ENCODE measurements at places on chromosomes 12 and 14. TPM values are rescaled to one million over a fixed set of nuclear protein-coding genes. Genes with fewer than 3 reads are reported as not detected.

DNA sequence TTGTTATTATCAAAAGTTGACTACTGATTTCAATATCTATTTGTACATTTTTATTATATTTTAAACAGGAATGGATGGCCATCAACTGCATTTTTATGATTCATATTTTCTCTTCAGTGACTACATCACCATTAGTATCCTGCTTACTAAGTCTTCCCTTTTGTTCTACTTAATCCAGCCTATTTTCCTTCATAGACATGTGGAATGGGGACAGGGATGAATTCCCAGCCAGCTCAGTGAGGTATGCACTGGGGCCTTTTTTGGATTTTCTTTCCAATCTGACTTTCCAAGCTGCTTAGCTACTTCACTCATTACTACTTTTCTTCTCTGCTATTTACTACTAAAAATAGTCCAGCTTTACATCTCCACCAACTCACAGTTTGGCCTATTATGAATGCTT is 38.4 kb downstream of the AKAP6 start:
- DNase-seq: no peak

ZFP36L1 gene
- 352 TPM for total RNA-seq

KLHL33 gene
- total RNA-seq: 0.05 TPM

- peak; percentile 21 for DNase-seq
Observed at GRCh38 chr12:5716976-5717375, 228.1 kb downstream of the ANO2 start.

PTPRR gene
- not detected for total RNA-seq

Measured in osteocyte (in vitro differentiated cells).